ENCODE measurements at places on chromosomes 3 and 15.
A peak's percentile ranks its signal among the peaks of the same experiment; 100 is the strongest.

GRCh38 chr3:61928776-61929314 lies 367.5 kb downstream of the PTPRG start:
- DNase-seq = no peak

DNA sequence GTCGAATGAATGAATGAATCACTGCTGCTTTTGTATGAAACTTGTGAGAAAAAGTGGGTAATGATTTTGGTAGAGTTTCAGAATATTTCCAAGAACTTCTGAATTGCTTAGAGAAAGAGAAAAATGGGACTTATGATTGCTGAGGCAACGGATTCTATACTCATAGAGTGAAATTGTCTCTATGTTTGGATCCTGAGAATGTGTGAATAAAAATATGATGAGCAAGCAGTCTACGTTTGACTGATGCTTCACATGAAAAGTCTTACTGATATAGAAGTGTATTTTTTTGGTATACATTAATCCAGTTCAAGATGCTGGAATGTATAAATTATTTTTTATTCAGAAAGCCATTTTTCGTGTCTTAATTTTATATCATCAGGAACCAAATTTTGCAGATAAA lies 441.1 kb downstream of the NLGN1 start:
- no peak for DNase-seq

DNA sequence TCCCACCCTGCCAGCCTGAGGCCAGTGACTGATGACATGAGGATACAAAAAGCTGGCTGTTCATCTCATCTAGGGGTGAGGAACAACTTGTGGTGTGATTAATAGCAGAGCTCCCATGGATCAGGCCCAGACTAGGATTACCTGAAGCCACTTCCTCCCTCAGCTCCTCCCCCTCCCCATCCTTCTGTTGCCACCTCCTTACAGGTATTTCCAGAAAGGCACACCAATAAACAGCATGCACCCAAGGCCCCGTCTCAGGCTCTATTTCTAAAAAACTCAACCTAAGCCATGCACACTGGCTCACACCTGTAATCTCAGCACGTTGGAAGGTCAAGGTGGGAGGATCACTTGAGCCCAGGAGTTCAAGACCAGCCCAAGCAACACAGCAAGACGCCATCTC lies 54.1 kb downstream of the SRGAP3 start:
- no peak for DNase-seq

GRCh38 chr3:126270145-126270811 lies 86.9 kb downstream of the KLF15 start:
- DNase-seq = peak; percentile 80

DNA sequence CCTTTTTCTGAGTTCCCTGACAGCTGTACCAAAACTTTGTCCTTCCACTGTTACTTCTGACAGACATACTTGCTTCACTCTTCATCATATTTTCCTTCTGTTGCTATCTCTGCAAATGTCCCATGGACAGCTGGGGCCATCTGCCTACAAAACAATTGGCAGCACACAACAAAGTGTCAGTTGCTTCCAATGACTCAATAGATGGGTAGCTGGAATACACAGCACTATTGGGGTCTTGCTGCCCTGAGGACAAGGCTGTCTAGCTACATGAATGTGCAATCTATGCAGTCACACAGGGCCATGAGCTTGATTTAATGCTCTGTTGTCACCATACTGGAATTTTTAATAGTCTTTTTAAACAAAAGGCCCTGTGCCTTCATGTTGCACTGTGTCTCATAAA lies 192.8 kb downstream of the DTWD1 start:
- no peak for DNase-seq

GRCh38 chr3:28651159-28651558 lies 302.5 kb upstream of the AZI2 start:
- DNase-seq = no peak

DNA sequence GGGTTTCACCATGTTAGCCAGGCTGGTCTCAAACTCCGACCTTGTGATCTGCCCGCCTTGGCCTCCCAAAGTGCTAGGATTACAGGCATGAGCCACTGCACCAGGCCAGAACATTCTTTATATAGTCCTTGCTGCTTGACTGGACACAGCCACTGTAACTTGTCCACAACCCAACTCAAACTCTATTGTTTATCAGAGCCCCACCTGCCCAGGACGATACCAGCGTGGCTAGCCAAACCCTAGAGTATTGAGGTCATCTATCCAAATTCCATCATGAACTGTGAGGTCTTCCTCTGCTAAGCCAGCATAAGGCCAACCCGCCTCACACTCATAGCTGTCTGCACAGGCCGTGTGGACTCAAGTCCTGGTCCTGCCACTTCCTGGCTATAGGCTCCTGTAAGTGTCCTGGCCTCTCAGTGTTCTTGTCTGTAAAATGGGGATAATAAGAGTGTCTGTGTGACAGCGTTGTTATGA lies 63.9 kb downstream of the DAPK2 start:
- DNase-seq = no peak

GRCh38 chr15:92877000-92877399 lies 23.1 kb upstream of the CHD2 start:
- DNase-seq = peak; percentile 34

- DNase-seq = peak; percentile 53
Observed at GRCh38 chr3:11643201-11643603, 513 bp downstream of the VGLL4 start.

GRCh38 chr3:121574449-121574848 lies 6.7 kb downstream of the ARGFX start:
- DNase-seq = no peak

DNA sequence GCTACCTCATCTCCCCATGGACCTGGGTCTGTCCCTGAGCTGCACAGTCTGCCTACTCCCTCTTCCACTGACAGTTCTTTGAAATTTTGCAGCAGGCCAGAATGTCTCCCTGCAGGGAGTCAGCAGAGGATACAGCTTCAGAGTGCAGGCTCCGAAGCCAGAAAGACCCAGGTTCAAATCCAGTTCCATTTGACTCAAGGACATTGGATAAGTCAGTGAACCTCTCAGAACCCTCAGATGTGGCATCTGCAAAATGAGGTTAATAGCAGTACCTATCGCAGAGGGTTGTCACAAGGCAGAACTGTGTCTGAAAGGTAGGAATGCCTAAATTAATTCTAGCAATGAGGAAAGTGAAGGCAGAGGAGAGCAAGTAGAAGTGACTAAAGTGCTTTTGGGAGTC lies 244.4 kb upstream of the TRIM42 start:
- DNase-seq = no peak

DNA sequence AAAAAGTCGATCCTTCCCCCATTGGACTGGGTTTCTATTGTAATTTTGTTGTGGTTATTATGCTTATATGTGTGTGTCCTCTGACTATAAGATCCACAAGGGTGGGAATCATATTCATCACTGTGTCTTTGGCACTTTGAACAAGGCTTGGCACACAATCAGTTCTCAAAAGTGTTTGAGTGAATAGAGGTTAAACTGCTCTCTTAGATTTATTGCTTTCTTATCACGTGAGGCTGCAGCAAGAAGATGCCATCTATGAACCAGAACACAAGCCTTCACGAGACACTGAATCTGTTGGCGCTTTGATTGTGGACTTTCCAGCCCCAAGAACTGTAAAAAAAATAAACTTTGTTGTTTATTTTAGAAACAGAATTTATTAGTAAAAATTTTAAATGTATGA lies 295.0 kb upstream of the MDFIC2 start:
- DNase-seq = no peak

DNA sequence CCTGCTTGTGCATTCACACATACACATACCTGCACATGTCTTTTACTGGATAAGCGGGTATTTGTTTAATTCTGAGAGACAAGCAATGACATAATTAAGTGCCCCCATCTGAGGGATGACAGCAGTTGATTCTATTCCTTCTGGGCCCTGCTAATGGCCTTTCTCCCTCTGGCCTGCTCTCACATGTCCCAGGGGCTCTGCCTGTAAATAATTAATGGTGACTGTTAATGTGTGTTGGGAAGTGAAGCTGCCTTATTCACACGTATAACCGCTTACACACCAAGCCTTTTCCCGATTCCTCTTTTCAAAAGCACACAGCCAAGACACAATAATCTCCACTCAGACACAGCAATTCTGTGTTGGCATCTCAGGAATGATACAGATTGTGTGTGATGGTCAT lies 47.8 kb downstream of the LRRK1 start:
- DNase-seq = no peak

GRCh38 chr3:16304061-16305010 lies 39.3 kb downstream of the OXNAD1 start:
- no peak for DNase-seq

DNA sequence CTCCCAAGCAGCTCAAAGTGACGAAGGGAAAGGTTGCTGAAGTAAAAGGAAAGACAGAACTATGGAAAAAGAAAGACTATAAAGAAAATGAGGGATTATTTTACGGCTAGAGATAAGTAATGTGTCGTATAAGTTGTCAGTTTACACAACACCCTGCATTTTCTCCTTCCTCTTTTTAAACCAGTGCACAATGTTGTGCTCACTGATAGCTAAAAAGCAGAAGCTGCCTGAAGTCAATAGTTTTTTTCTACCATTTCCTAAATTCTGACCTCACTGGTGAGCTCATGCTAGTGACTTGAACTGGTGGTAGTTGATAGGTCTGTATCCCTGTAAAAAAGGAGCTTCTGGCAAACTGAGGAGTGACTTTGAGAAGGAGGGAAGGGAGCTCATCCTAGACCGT lies 368.6 kb upstream of the GBE1 start:
- DNase-seq = no peak

GRCh38 chr15:69359722-69360121 lies 54.4 kb upstream of the KIF23 start:
- no peak for DNase-seq

- no peak for DNase-seq
Observed at GRCh38 chr3:4687167-4687566, 194.0 kb downstream of the ITPR1 start.

GRCh38 chr3:148861277-148861869 lies 3.7 kb upstream of the CPA3 start:
- DNase-seq = no peak

DNA sequence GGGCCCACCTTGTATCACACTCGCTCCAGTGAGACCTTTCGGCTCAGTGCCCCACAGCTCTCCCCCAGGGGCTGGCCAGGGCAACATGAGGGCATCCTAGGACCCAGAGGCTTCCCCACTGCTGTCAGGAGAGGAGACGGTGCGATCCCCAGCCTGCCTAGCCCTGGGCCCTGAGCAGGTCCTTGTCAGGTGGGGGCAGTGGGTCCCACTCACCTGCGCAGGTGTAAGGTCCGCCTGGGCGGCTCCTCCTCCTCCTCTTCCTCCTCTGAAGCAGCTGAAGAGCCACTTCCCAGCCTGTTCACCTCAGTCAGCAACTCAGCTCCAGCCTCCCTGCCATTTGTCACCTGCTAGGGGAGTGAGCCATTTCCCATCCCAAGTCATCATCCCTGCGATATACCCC lies 9.6 kb downstream of the KIF7 start:
- peak; percentile 85 for DNase-seq

DNA sequence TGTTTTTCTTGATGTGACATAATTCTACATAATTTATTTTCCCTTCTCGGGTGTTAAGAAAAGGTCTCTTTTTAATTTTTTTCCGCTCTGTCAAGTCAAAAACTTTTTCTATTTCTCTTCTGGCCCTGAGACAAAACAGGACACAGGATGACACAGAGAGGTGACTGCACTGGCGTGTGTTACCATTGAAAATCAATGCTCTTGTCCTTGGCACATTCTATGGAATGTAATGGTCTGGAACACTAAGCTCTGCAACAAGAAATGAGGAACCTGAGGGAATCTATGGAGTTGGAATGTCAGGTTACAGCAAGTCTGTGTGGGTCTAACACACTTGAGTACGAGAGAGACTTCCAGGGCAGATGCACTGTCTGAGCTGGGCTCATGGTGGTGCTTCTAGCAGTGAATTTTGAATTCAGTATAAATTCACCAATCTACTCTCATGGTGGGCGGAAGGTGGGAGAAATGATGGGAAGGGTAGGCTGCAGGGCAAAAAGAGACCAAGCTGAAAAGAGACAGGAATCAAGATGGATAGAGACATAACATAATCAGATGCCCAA lies 508.3 kb downstream of the TUSC7 start:
- DNase-seq = no peak

DNA sequence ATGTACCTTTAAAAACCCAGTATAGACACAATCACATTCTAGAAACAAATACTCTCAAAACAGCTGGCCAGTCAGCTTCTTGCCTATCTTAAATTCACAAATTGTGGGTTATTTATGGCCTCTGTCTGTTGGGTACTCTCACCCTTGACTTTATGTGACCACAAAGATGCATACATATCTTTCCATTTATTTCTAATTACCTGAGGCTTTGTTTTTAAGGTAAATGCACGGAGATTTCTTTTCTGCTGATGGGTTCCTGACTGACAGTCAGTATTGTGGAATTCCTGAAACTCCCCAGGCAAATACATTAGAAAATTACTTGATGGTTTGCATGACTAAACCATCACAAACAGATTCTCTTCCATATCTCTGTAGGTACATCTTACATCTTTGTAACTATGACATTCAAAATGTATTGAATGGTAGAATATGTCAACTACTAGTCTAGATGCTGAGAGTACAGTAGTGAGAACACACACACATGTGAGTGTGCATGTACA lies 107.7 kb downstream of the EDEM1 start:
- DNase-seq = no peak

DNA sequence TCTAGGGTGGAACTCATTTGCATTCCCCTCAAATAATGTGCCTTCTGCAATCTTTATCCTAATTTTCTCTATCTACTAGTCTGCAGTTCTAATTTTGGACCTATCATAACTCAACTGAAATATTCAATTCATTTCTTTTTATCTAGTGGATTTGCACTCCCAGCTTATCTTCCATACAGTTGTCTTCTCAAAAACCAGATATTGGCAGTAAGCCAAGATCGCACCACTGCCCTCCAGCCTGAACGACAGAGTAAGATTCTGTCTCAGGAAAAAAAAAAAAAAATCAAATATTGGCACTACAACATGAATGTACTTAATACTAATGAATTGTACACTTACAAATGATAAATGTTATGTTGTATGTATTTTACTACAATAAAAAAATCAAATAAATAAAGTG lies 18.0 kb upstream of the CHMP2B start:
- DNase-seq = no peak

DNA sequence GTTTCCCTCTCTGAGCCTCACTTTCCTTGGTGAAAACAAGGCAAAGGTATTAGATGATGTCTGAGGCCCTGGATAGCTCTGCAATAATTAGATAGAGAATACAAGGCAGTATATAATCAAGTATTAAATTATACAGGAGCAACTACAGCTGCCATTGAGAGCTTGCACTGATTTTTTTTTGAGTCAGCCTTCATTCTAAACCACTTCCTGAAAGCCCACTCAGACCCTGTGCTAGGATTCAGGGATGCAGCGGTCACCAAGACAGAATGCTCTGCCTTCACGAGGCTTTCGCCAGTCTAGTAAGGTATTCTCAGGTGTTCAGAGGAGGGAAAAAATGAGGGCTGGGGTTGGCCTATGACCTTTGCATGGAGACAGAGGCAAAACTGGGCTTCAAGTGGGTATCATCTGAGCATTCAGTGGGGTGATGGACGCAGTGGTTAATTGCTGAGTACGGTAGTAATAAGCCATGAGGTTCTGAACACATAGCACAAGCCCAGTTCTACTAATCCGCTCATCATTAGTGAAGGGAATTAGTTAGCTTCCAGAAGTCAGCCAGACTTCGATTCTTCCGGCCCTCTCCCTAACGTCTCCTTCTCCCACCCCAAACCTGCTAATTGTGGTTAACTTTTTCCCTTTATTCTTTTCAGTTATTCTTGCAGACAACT lies 3.6 kb downstream of the VGLL4 start:
- no peak for DNase-seq

All from osteoblast (primary cell).